ENCODE measurements at places on chromosomes 11 and 22.

DNA sequence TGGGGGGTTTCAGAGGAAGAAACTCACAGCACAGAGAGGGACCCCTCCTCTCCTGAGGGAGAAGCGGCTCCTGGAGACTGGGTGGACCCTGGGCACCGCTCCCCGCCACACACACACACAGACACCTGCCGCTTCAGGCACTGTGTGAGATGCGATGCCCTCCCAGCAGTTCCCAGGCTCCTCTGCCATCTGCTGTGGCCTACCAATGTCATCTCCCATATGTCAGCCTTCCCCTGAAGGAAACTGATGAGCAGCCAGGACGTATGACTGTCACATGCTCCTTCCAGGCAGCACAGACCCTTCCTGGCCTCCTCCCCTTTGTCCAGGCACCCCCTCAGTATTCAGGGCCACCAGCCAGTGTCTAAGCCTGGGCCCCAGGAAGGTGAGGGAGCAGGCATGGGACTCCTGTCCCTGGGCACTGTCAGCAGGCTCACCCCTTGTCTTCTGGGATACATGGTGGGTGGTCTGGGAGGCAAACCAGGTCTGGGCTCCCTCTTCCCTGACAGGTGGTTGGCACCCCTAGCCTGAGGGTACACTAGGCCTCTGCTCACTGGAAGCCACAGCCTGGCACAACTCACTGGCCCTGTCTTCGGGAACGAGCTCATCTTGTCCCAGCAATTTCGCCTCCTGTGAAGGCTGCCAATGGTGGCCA is 11.8 kb upstream of the BCR start:
- no peak for DNase-seq

DNA sequence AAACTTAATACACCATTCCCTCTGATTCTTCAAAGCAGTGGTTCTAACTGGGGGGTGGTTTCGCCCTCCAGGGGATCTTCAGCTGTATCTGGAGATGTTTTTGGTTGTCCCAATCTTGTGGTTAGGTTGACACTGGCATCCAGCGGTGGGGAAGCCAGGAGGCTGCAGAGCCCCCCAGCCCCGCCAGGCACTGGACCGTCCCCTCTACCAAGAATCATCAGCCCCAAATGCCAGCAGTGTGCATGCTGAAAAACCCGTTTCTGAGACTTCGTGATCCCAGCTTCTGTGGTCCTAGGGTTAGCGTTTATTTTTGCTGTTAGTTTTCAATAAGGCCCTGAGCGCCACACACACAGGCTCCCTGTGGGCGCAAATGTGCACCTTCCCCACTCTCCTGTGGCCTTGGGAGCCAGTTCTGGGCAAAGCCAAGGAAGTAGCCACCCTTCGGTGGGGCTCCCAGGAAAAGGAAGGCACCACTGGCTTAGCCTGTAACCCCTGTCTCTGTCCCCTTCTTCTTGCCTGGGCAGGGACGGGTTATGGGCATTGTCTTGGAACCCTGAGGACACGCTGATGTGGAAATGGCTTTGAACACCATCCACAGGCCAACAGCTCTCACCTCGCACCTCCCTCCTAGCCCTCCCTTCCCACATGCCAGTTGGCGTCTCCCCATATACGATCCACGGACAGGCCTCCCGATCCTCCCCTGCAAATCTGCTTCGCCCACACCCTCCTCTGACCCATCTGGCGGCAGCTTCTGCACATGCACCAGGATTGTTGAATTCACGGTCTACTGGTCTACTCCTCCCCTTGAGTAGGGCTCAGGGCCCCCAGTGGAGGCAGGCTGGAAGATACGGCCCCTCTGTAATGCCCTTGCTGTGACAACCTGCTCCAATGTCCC is 71.4 kb upstream of the CCND1 start:
- DNase-seq, result no peak

DNA sequence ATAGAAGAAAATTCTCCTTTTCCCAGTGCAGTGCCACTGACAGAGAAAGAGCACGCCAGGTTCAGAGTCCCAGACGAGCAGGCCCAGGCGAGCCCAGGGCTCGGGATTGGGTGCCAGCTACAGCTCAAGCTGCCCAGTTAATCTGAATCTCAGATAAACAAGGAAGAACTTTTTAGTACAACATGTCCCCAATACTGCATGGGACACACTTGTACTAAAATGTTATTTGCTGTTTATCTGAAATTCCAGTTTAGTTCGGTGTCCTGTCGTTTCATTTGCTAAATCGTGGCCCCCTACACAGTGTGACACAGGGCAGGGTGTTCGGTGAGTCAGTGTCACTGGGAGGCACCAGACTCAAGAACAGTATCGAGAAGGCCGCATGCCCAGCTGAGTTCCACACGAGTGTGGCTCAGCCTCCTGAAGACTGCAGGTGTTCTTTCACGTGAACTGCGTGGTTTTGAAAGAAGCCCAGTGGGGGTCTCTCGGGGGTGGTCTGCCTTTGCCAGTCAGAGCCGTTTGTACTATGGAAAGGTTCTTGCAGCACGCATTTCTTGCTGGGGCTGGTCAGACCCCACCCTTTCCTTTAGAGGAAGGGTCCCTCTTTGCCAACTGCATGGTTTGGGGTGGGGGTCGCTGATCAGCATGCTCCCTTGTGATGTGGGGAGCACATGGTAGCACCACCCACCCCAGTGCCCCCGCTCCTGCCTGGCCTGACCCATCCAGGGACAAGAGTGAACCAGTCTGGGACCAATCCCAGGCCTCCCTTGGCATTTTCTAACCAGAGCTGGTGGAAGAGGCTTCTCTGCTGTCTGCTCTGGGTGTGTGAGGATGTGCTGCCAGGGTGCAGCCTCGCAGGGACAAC is 115.6 kb upstream of the B3GAT1 start:
- DNase-seq, result no peak

- no peak for DNase-seq
These were observed 42.4 kb downstream of the KCNJ4 start for GRCh38 chr22:38412435-38413084.

- no peak for DNase-seq
These were observed 250.7 kb downstream of the LUZP2 start for GRCh38 chr11:24747275-24748251.

- DNase-seq, result no peak
These were observed 53.8 kb downstream of the ST14 start for GRCh38 chr11:130213143-130213978.

GRCh38 chr11:16964501-16964900 is 49.7 kb downstream of the PLEKHA7 start:
- no peak for DNase-seq

DNA sequence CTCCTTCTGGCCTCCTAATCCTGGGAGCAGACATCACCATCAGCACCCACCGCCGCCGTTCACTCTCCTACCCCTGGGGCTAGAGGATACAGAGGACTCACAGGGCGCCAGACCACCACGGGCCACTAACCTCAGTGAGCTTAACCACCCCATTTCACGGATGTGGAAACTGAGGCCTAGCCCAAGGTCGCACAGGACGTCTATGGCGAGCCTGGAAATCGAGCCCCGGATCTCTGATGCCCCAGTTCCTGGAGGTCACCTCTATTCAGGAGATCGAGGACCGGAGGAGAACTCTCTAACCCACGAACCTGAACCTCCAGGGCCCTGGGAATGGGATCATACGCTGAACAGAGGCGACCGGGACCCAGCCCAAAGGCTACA is 349 bp downstream of the TIMM10 start:
- no peak for DNase-seq

GRCh38 chr22:48103126-48103875 is 1340.9 kb downstream of the TBC1D22A start:
- no peak for DNase-seq
